Effector memory CD8-positive, alpha-beta T cell (primary cell): ENCODE measurements at places on chromosomes 4 and X.

GRCh38 chr4:108533876-108534275 lies 86.5 kb upstream of the RPL34 start:
- DNase-seq: no peak

- DNase-seq: no peak
Observed at GRCh38 chrX:13607331-13607995, 38.1 kb downstream of the EGFL6 start.

GRCh38 chrX:118189000-118189399 lies 72.4 kb upstream of the KLHL13 start:
- DNase-seq: no peak

- no peak for DNase-seq
Observed at GRCh38 chr4:83679692-83680091, 143.8 kb downstream of the GPAT3 start.

- DNase-seq: no peak
Observed at GRCh38 chr4:9904976-9905587, 116.2 kb downstream of the SLC2A9 start.

- no peak for DNase-seq
Observed at GRCh38 chr4:19748519-19749479, 502.9 kb upstream of the SLIT2 start.

- no peak for DNase-seq
Observed at GRCh38 chrX:133587071-133587470, 171.8 kb upstream of the GPC4 start.

- DNase-seq: no peak
Observed at GRCh38 chr4:184949020-184949419, 69.3 kb upstream of the HELT start.

DNA sequence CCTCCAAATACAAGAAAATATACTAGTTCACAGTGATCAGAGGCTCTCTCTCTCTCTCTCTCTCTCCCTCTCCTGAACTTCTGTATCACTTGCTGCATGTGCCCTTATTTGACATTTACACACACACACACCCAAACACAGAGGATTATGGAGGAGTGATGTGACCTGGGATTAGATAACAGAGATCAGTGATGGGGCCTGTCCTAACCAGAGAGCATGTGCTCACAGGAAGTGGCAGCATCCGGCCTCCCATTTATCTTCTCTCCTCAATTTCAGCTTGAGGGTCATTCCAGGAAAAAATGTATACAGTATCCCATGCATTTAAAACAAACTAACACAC lies 143.0 kb downstream of the TSPAN5 start:
- no peak for DNase-seq

DNA sequence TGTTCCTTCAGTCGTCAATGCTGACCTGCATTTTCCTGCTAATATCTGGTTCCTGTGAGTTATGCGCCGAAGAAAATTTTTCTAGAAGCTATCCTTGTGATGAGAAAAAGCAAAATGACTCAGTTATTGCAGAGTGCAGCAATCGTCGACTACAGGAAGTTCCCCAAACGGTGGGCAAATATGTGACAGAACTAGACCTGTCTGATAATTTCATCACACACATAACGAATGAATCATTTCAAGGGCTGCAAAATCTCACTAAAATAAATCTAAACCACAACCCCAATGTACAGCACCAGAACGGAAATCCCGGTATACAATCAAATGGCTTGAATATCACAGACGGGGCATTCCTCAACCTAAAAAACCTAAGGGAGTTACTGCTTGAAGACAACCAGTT lies 12.6 kb downstream of the TLR8 start:
- DNase-seq: no peak

- no peak for DNase-seq
Observed at GRCh38 chrX:18543738-18544137, 118.3 kb downstream of the CDKL5 start.

- DNase-seq: no peak
Observed at GRCh38 chr4:76589402-76589801, 154.4 kb downstream of the SHROOM3 start.

DNA sequence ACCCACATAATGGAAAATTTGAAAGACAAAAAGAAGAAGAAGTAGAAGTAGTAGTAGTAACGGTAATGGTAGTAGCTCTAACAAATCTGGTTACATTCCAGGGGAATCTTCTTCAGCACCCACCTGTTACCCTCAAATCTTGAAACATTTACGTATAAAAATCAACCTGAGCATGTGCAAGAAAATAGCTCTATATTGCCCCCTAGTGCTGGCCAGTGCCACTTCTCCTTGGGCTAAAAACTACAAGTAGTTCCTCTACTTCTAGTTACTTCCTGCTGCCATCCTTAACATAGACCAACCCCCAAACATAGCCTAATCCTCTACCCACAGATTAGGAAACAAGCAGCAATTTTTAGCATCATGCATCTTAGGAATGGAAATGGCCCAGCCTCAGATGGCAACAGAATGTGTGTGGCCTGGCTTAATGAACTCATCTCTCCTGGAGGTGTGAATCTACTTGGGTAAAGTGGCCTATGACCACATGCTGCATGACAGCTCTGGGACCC lies 3.1 kb downstream of the PDGFC start:
- DNase-seq: no peak

- DNase-seq: no peak
Observed at GRCh38 chrX:30992381-30992904, 79.4 kb downstream of the FTHL17 start.

GRCh38 chrX:150854856-150855255 lies 43.6 kb downstream of the CD99L2 start:
- DNase-seq: no peak

GRCh38 chr4:26992657-26993361 lies 132.2 kb downstream of the STIM2 start:
- no peak for DNase-seq
